ENCODE measurements at places on chromosomes 4 and X. TPM values are rescaled to one million over a fixed set of nuclear protein-coding genes. Genes with fewer than 3 reads are reported as not detected.
A peak's percentile ranks its signal among the peaks of the same experiment; 100 is the strongest.

GRCh38 chr4:164204434-164204833 is 549.5 kb upstream of the SMIM31 start:
- DNase-seq = no peak

DNA sequence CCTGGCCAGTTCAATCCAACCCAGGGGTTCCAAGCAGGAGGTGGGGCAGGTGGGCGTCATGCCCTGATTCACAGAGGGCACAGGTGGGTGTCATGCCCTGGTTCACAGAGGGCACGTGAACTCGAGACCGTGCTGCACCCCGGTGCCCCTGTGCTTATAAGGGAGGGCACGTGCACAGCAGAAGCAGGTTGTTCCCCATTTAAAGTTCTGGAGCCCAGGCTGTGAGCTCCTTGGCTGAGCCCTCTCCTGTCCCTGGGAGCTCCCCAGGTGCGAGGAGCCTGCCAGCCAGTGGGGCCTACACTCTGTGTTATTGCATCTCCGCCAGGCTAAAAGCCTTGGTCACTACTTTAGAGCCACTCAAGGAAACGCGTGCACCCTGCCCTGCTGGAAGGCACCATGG is 3.2 kb upstream of the CPZ start:
- no peak for DNase-seq

GRCh38 chr4:8610858-8611616 is 18.5 kb downstream of the CPZ start:
- DNase-seq = no peak

Gene SUPT20HL1
- not detected for total RNA-seq

GRCh38 chr4:151540728-151541388 is 131.9 kb downstream of the FHIP1A start:
- no peak for DNase-seq

Gene RLIM
- total RNA-seq = 39.5 TPM

DNA sequence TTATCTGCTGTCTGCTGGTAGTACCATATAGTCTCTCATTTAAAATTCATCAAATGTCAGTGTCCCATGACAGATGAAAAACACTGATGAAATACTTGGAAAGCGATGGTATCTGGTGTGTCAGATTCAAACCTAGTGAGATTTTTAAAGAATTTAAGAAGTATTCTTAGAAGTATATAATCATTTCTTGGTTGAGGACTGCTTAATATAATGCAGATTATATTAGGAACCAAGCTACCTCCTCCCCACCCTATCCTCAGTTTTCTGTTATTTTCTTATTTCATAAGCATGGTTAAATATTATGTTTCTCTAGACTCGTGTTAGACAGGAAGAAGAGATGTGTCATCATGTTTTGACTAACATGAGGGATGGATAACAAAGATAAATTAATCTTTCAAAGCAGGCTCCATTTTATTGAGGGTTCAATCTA is 118.5 kb downstream of the GLUD2 start:
- DNase-seq = no peak

DNA sequence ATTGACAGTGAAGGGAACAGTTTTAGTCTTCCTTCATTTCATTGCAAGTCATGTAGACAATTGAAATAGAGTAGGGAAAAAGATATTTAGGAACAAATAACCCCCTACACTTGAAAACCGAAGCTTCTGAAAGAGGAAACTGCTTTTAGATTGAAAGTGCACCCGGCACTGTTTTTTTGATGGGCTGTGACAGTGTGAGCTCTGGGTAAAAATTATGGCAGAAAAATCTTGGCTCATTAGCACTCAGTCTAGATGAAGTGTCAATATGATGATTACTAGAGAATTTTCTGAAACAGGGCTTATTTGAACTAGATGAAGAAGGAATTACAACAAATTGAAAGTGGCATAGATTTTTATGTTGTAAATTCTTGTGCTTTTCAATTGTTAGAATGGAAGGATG is 1132.4 kb downstream of the RAPGEF2 start:
- DNase-seq = no peak

- peak; percentile 88 for DNase-seq
Measured at GRCh38 chr4:144355811-144356757, 215.6 kb upstream of the GYPA start.

Gene DMRTC1B
- total RNA-seq = 0.34 TPM

Gene ADH5
- 473 TPM for total RNA-seq

- no peak for DNase-seq
Measured at GRCh38 chrX:19672222-19672812, 157.0 kb upstream of the MAP3K15 start.

DNA sequence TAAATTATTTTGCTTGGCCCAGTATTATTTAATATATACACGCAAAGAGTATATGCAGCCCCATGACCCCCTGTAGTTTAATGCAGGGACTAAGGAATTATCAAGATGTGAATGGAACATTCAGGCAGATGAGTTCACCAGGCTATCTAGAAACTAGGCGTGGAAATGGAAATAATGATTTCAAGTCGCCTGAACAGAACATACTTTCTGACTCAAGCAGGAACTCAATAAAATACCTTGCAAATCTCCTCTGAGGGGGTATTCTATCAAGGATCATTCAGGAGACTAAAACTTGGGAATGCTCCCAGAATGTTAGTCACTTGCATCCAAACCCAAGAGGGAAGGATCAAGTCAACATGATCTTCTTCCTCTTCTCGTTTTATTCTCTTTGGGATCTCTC is 59.6 kb upstream of the RASSF6 start:
- no peak for DNase-seq

GRCh38 chr4:122212880-122213279 is 60.7 kb downstream of the BLTP1 start:
- DNase-seq = no peak

Gene LINC00632
- total RNA-seq = 12.0 TPM

GRCh38 chr4:130563185-130563888 is 1467.4 kb downstream of the C4orf33 start:
- DNase-seq = peak; percentile 82

- no peak for DNase-seq
Measured at GRCh38 chr4:32830160-32830559, 2110.0 kb downstream of the PCDH7 start.

GRCh38 chr4:81966676-81967075 is 407.1 kb downstream of the HNRNPD start:
- no peak for DNase-seq

Gene PFKFB1
- 0.74 TPM for total RNA-seq

GRCh38 chr4:168812806-168813205 is 197.2 kb downstream of the CBR4 start:
- DNase-seq = peak; percentile 56

Gene FMR1NB
- total RNA-seq = not detected

Gene SLC34A2
- total RNA-seq = 0.12 TPM

Gene ATP6AP1
- total RNA-seq = 47.4 TPM

- peak; percentile 79 for DNase-seq
Measured at GRCh38 chr4:4430492-4431195, 43.7 kb downstream of the NSG1 start.

DNA sequence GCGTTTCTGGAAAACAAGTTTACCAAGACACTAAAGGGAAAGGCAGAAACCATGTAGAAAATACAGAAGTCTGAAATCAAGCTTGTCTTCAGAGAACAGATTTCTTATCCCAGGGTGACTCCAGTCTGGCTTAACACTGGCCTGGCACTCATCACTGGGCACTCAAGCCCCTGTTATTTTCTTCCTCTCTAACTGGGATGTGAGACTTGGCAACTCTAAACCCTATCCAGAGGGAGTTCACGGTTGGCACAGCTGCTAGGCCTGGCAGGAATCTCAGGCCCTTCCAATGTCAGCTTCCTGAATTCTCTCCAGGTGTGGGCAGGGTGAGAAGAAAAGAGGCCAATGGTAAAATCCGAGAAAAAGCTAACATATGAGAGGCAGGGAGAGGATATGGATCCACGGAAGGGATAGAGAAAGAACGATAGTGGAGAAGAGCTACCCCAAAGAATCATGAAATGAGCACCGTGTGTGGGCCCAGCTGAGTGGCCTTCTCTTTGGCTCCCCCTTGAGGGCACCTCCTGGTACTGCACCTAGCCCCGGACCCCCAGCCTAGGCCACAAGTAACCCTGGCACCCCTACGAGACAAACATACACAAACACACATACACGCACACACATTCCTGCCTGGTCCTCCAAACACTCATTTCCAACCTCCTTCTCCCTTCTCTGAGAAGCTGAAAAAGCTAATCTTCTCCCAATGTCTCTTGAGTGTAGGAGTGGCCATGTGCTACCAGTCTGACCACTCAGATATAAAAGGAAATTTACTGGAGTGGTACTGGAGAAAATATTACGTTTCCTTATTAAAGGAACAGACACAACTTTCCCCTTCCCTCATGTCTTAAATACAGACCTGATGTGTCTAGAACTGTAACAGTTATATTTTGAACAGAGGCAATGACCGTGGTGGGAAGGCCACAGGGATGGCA is 16.6 kb upstream of the PTCHD1 start:
- DNase-seq = peak; percentile 61

- DNase-seq = no peak
Measured at GRCh38 chrX:48090123-48090522, 18.7 kb upstream of the ZNF630 start.

Gene NELFA
- 50.3 TPM for total RNA-seq

Measured in neural progenitor cell (in vitro differentiated cells).